Activated CD4-positive, alpha-beta T cell treated with anti-CD3 and anti-CD28 coated beads, Interleukin-2, Interleukin-6, amounts not matched to agents 100 ng/mL and 50 ng/mL, durations not matched to agents 16 hours and 8 hours (primary cell): ENCODE measurements at places on chromosomes 6 and 20.

- no peak for DNase-seq
These were observed 21.7 kb upstream of the SMIM26 start for GRCh38 chr20:18545566-18545965.

- DNase-seq: no peak
These were observed 949 bp upstream of the ATXN1 start for GRCh38 chr6:16762268-16762549.

- DNase-seq: no peak
These were observed 58.5 kb upstream of the CCN6 start for GRCh38 chr6:111995404-111995803.

DNA sequence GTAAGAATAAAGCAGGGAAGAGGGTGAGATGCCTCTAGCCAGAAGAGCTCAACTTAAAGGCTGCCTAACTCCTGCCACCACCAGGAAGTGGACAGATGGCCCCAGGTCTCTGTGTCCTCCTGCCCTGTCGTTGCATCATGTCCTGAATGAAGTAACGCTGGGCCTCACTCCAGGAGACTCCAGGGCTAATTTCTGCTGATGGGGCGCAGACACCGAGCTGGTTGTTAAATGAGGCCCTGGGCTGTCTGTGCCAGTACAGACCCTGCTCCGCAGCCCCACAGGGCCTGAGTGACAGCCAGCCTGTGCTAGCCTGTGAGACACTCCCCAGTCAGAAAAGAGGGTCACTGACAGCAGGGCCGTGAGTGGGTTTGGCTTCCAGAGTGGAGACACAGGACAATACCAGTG, 6.5 kb downstream of the IP6K3 start:
- DNase-seq: no peak

DNA sequence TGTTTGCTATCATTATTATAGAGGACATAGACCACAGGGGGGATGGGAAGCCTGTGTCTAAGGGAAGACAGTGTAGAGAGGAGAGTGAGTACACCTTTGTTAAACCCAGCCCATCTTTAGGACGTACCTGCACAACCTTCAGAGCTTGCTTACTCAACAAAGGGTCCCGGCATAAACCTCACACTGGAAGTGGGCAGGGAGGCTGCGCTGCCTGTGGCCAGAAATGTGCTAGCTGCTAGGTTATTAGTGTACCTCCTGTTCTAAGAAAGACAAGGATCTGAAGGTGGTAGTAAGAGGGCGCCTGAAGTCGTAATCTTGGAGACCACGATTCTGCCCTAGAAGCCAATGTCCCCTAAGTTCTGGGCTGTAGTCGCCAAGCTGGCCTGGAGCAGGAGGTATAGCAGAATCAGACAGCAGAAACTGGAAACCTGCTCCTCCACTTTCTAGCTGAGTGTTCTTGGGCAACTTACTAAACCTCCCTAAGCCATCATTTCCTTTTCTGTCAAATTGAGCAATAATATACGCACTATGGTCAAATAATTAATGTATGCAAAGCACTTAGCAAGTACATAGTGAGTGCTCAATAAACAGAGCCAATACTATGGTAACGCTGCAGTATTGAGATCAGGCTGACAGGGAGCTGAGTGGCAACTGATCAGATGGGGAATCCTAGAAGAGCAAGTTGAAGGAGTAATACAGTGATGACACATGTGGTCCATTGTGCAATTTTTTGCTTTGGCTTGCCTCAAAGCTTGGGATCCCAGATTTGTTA, 16.8 kb upstream of the AKIRIN2 start:
- peak; percentile 61 for DNase-seq

GRCh38 chr6:44335631-44336030, 6.8 kb upstream of the SPATS1 start:
- no peak for DNase-seq

GRCh38 chr6:120198033-120198432, 848.5 kb upstream of the MAN1A1 start:
- no peak for DNase-seq

DNA sequence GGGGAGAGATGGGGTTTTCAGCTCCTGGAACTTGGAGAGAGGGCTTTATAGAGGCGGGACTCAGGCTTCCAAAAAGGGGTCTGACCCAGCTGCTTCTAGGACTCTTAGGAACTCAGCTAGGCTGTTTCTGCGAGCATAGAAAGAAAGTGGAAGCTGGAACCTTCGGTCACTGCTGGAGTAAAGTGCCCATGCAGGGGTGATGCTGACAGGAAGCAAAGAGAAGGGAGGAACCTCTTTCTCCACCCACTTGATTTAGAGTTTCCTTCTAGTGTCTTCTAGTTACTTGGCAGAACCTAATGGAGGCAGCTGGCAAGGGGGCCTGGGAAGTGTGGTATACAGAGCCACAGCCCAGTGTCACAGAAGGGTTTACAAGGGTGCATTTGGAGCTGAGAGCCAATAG, 283.6 kb downstream of the QKI start:
- no peak for DNase-seq

GRCh38 chr6:75563032-75563431, 38.6 kb upstream of the SENP6 start:
- DNase-seq: peak; percentile 23

DNA sequence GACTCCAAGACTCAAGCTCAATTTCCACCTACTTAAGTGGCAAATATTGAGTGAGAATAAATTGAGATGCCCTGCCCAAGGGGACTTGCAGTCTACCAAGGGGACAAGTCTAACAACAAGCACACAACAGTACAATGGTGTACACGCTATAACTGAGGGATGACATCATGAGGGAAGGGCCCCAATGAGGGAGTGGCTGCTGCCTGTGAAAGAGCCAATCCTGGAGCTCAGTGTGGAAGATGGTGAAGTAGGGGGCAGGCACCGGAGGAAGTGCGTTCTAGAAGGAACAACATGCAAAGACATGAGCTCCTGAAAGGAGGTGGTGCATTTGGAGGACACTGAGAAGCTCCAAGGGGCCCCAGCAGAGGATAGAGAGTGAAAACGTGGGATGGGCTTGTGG, 46.9 kb upstream of the ARMH2 start:
- no peak for DNase-seq

DNA sequence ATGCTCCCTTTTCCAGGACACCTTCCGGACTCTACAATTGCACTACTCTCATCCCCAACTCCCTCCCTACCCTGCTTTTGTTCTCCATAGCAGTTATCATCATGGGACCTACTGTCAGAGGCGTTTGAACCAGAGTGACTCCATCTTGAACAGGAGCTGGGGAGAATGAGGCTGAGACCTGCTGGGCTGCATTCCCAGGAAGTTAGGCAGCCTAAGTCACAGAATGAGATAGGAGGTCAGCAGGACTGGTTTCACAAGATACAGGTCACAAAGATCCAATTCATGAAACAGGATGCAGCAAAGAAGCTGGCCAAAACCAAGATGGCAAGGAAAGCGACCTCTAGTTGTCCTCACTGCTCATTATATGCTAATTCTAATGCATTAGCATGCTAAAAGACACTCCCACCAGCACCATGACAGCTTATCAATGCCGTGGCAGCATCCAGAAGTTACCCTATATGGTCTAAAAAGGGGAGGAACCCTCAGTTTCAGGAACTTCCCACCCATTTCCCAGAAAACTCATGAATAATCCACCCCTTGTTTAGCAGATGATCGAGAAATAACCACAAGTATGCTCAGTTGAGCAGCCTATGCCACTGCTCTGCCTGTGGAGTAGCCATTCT, 15.6 kb downstream of the SLC13A3 start:
- DNase-seq: no peak

GRCh38 chr6:40642190-40642589, 55.0 kb upstream of the LRFN2 start:
- no peak for DNase-seq

DNA sequence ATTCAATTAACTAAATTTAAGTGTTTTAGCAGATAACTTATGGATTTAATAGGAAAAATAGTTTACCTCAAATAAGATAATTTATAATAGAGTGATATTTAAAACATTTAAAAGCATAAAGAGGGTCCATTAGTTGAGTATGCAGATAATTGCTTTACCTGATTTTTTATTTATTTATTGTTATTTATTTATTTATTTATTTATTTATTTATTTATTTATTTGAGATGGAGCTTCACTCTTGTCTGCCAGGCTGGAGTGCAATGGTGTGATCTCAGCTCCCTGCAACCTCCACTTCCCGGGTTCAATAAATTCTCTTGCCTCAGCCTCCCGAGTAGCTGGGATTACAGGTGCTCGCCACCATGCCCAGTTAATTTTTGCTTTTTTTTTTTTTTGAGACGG, 982.9 kb downstream of the TFAP2A start:
- DNase-seq: no peak

GRCh38 chr6:27502508-27503435, 29.9 kb upstream of the ZNF184 start:
- peak; percentile 90 for DNase-seq

- no peak for DNase-seq
These were observed 7.6 kb upstream of the TP53RK start for GRCh38 chr20:46696791-46697279.

DNA sequence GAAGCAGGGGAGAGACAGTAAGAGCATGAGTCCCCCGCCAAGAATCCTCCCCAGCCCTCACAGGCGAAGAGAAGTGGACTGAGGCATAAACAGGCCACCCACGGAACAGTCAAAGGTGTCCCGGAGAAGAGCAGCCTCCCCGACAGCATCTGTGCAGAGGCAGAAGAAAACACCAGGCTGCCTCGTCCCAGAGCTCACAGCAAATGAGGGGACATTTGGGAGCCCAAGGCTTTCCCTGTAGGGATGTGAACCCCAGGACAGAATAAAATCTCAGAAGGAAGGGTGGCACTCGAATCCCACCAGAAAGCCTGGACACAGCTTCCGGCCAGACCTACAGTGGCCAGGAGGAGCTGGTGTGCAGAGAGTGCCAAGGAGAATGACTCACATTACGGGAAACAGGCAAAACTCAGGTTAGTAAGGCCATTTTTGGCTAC, 90.4 kb downstream of the DLL1 start:
- no peak for DNase-seq

DNA sequence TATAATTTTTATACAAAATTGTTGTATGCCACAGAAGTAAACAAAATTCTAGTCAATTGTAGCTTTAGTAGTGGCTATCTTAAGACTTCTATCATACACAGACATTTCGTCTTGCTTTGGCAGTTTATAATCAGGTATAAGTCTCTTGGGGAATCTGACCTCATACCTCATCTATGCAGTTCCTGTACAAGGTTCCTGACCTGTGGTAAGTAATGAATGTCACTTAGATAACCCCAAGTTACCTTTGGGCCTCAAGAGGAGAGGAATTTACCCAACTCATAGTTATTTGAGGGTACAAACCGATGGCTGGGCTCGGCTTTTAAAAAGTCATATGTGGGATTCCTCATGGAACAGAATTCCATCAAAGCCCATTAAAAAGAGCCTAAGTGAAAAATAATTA, 58.8 kb upstream of the UNC93A start:
- DNase-seq: no peak

DNA sequence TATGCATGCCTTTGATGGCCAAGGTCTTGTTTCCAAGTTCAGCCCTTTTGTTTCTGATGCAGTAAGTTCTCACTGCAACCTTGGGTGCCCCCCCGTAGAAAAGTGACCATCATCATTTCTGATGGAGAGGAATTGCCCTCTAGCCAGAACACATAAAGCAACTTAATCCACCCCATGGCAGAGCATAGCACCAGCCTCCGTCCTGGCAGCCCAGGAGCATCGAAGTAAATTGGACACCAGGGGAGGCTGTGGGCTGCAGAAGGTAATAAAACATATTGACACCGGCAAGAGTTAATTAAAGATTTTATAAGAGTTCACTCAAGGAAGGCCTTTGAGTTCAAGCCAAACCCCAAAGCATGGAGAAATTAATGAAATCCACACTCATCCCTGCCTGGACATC, 39.2 kb upstream of the CST7 start:
- no peak for DNase-seq

- no peak for DNase-seq
These were observed 439.8 kb upstream of the JARID2 start for GRCh38 chr6:14806101-14806500.

- no peak for DNase-seq
These were observed 446.7 kb downstream of the BCKDHB start for GRCh38 chr6:80553071-80553740.

- DNase-seq: no peak
These were observed 85.8 kb downstream of the TRMT11 start for GRCh38 chr6:126072172-126072571.

GRCh38 chr20:16387666-16388065, 185.6 kb downstream of the KIF16B start:
- DNase-seq: no peak

- no peak for DNase-seq
These were observed 100.0 kb downstream of the ARMC2 start for GRCh38 chr6:108948181-108948661.

GRCh38 chr20:25317351-25318075, 69.6 kb downstream of the PYGB start:
- DNase-seq: no peak

DNA sequence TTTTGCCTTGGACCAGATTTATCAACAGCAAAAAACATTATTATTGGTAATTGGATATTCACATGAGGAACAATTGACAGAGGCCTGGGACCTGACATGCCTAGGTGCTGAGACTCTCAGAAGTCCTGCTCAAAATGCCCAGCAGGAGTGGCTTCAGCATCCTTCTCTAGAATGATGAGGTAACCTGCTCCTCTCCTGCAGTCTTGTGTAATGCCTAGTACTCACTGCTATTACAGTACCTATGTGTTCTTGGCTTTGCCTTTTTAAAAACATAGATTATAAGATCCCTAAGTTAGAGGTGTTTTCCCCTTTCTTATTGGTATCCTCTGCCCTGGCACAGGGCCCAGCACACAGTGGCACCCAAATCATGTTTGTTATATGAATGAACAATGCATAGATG, 230.9 kb downstream of the PKHD1 start:
- DNase-seq: no peak

GRCh38 chr6:128204616-128205015, 303.8 kb upstream of the THEMIS start:
- no peak for DNase-seq
